MV-4-11 (cell line): ENCODE measurements at places on chromosomes 11 and 22.
A peak's percentile ranks its signal among the peaks of the same experiment; 100 is the strongest.

DNA sequence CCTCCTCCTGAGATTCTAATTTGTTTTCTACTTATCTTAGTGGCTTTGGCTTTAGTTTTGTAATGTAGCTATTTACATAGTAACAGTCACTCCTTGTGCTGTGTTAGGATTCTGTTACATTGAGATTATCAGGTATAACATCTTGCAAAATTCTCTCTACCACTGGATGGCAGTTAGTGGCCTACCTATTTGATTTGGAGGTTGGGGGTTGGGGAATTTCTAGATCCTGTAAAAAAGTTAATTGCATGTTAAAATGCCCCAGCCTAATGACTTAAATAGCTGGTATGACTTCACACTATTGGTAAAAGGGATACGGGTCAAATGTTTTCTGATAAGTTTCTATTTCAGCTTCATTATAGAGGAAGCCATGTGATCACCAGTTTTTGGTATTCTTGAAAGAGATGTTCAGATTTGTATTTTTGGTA lies 2.8 kb downstream of the GRK3 start:
- no peak for DNase-seq

DNA sequence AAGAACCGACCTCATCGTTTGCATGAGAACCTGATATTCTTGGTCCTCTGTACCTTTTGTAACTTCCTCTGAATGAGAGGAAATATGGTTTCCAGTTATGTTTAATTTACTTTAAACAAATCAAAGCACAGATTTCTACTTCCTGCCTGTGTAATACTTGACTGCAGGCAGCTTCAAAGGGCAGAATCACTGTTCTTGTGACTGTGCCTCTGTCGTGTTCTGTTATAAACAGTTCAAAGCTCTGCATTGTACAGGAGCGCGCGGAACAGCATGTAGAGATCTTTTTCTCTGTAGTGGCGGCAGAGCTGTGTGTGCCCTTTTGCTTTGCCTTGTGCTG lies 73.2 kb upstream of the CLDN5 start:
- no peak for DNase-seq

DNA sequence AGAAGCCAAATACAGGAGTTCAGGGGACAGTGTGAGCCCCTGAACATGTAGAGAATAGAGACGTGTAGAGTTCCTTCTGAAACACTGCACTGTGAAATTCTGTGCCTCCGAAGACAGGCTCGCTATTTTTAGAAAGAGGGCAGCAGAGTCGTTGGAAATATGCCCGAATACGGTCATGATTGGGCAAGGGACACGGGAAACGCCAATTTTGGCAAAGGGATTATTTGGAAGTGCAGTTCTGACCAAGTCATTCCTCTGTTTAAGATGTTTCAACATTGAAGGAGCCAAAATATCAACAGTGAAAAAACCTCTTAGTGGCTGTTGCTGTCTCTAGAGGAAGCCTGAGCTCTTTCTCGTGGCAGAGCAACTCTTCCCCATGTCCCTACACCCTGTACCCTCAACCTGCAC lies 9.5 kb upstream of the CBX6 start:
- peak; percentile 67 for DNase-seq

GRCh38 chr11:15897211-15897960 lies 459.0 kb downstream of the SOX6 start:
- peak; percentile 79 for DNase-seq

GRCh38 chr11:66720223-66720898 lies 8.7 kb downstream of the SPTBN2 start:
- peak; percentile 31 for DNase-seq

DNA sequence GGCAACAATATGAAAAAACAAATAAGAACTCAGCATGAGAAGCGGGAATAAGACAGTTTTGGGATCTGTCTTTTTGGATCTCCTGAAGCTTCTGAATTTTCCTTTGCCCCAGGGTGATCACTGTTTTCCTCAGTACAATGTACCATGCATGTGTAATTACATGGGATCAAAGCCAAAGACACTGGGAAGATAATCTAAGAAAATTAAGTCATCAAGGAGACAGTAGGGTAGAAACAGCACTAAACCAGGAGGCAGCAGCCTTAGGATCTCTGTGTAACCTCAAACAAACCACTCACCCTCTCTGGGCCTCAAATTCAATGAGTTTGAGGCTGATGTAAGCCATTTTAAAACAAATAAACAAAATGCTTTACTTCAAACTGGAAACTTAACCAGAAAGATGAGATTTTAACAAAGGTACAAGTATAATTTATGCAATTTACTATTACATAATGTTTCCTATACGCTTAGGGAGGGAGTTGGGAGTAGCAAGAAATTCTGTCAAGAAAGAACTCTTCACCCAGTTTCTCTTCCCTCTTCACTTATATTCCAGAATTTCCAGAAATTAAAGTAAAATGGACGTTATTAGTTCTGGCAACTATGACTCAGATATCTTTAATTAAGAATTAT lies 77.0 kb downstream of the RAB30 start:
- no peak for DNase-seq

GRCh38 chr11:102263379-102264003 lies 53.8 kb upstream of the BIRC3 start:
- no peak for DNase-seq

DNA sequence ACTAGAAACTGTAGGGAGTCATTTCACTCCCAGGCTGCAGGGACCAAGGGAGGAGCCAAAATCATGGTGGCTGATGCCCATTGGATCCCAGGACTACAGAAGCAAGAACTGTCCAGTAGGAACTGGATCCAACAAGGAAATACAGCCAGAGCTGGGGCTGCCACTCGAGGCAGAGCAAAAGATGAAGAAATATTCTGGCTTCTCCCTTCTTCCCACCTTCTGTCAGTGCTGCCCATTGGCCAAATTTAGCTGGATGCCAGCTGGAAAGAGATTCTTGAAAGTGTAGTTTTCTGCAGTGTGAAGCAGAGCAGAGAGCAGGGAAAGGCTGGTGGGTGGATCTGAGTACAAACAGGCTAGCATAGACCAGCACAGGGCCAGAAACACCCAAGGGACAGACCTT lies 45.6 kb downstream of the COMMD9 start:
- no peak for DNase-seq

DNA sequence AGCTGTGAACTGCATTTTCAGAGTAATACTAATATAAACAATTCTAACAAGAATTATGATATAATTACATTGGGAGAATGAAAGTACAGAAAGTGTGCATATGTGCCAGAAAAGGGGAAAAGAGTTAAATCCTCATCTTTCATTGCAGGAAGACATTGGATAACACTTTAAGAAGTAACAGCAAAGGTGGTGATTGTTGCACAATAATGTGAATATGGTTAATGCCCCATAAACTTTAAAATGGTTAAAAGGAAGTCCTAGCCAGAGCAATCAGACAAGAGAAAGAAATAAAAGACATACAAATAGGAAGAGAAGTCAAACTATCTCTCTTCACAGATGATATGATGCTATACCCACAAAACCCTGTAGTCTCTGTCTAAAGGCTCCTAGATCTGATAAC lies 111.5 kb downstream of the TTC28 start:
- DNase-seq, result peak; percentile 1

DNA sequence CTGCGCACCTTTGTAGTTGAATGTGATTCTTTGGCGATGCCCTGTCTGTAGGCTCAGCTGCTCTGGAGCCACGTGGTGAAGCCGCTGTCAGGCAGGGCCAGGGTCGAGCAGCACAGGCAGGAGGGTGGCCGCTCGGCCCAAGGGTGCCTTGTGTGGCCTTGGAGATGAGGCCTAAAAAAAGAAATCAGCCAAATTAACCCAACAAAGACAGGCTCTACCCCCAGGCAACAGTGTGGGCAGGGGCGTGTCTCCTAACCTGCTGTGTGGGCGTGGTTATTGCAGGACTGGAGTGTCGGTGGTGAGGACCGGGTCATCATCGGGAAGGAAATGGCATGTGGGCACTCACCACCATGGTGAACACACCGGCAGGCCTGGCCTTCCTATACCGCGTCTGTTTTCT lies 34.3 kb downstream of the CTTN start:
- DNase-seq, result no peak

- peak; percentile 43 for DNase-seq
Observed at GRCh38 chr11:60899046-60899936, 7.1 kb downstream of the PRPF19 start.

DNA sequence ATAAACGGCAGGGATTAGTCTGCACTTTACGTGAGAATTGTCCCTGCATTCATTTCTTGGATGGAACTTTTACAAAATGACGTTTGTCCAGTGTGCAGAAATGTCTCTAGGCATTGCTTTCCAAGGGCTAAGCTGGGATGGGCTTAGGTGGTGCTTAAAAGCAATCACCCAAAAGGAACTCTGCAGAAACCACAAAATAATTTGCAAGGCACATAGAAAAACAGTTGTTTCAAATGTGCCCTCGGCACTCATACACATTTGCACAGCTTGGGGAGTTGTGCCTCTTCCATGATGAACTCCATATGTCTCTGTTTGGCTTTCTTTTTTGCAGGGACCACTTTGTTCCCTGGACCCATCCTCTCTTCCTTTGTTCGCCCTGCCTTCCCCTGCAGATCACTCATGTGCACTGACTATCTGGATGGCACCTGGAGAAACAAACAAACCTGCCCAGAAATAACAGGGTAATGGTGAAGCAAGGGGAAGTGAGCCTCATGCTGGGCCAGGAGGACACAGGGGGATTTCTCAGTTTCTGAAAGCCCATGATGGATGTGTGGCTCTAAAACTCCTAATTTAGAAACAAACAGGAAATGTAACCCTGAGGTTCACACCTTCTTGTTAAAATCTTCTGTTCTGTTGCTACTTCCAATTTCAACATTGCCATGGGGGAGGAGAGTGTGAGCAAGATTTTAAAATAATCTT lies 150.2 kb downstream of the SNX19 start:
- DNase-seq, result peak; percentile 44

DNA sequence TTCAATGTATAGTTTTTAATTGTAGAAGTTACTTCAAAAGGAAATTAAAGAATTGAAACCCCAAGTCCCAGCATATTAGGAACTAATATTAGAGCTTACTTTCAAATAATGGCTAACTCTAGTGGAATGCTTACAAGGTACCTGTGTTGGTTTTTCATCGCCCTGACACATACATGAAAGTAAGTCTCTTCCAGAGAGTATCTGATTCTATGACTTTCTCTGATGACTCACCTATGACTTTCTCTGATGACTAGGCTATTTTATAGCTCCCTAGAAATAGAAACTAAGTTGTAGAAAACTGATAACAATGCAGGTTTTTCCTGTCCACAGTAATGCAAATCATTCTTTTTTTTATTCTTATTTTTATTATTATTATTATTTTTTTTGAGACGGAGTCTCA lies 33.6 kb upstream of the MMP7 start:
- peak; percentile 50 for DNase-seq

DNA sequence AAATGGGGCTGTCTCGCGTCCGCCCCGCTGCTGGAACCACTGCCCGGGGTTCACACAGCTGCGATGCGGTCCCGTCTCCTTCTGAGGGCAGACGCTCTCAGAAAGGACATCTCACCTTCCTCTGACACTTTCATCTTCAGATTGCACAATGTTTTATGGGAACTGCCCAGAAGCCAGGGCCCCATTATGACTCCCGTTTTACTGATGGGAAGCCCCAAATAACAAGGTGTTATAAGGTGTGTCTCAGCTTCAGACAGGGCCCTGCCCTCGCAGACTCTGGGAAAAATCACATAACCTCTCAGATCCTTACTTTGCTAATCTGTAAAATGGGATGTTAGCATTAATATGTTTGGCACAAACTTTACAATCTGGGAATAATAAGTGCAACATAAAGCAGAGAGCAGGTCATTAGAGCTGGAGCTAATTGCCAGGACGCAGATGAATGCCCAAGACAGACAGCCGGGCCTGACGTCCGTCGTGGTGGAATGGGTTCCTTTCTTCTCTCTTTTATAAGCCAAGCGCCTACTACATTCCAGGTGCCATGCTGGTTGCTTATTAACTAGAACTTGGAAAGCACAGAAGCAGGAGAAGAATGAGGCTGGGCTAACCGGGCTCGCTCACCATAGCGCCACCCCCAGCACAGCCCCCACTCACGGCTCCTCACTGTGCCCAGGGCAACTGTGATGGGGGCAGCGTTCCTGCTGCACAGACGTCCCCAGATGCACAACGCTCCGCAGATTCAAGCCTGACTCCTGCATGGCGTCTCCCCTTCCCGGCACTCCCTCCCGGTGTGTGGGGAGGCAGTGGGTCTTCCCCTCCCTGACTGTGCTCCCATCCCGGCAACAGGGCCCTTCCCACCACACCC lies 43.8 kb downstream of the TRMU start:
- peak; percentile 31 for DNase-seq

DNA sequence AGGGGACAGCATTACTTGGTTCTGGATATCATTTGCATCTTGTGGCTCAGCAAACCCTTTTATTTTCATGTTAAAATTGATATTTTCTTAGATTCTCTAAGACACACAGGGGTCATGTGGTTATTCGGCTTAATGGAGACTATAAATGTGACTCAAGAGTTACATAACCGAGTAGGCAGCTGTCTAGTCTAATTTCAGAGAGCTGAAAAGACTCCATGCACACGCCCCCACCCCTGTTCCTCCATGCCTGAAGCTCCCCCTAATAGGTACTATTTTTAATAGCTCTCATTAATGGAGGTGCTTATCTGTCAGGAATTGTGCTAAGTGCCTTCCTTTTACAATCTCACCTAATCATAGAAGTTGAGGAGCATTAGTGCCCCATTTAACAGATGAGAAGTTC lies 189.2 kb upstream of the ARHGAP20 start:
- no peak for DNase-seq

DNA sequence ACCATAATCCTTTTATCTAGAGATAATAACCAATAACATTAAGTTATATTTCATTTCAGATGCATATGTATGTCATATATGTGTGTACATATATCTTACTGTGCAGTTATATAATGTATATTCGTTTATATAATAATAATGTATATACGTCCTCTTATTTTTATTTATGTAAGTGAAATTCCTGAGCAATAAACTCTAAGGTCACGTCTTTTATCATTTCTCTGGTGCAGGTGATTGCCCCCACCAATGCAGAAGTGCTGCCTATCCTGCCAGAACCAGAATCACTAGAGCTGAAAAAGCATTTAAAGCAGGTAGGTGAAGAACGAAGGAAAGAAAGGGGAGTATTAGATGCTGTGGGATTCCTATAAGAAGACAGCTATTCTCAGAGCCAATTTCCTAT lies 8.8 kb downstream of the MADD start:
- DNase-seq, result no peak

DNA sequence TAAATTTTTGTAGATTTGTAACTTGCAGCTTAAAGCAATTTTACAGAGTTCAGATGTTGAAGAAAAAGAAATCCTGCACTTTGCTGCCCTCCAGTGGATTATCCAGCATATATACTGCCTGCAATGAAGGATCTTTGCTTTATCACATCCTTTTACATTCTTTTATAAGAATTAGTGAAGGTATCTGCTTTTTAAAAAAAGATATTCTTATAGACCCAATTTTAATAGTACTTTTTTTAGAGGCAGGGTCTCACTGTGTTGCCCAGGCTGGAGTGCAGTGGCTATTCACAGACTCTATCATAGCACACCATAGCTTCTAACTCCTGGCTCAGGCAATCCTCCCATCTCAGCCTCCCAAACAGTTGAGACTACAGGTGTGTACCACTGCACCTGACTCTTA lies 60.7 kb downstream of the TTC17 start:
- DNase-seq, result peak; percentile 59
